Naive B cell (primary cell): ENCODE measurements at places on chromosomes 2 and 18. TPM values are rescaled to one million over a fixed set of nuclear protein-coding genes. Genes with fewer than 3 reads are reported as not detected.

DNA sequence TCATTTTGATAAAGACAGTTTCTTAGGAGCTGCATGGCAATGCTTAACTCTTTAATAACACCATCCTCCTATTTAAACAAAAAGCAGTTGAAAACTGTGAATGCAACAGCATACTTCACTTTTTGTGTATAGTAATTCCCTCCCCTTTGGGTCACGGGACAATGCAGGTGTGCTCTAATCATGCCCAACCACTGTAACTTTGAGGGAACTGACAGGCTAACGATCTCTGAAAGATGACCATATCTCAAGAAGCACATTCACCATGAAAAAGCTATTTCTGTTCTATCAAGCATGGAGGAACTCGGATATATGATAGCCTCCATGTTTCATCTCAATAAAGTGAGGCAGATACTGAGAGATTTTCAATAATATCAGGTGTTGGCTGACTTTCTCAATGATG is 81.1 kb upstream of the CD226 start:
- H3K36me3 ChIP-seq, result peaks cover 40% of the 10 kb centered on the region
- no peak overlapping the region for H3K27ac ChIP-seq
- DNase-seq, result no peak
- no peak overlapping the region for H3K4me3 ChIP-seq
- no peaks in the 10 kb centered on the region for H3K27me3 ChIP-seq

The FOXD4L1 gene
- polyA plus RNA-seq, result not detected

- no peak overlapping the region for H3K4me3 ChIP-seq
- H3K27me3 ChIP-seq, result no peaks in the 10 kb centered on the region
- no peak for DNase-seq
- H3K27ac ChIP-seq, result no peak overlapping the region
Observed at GRCh38 chr2:61091485-61091884, 25.8 kb downstream of the SANBR start.

- peaks cover 12% of the 10 kb centered on the region for H3K36me3 ChIP-seq
- H3K27me3 ChIP-seq, result no peaks in the 10 kb centered on the region
- no peaks in the 10 kb centered on the region for H3K4me1 ChIP-seq
- no peak overlapping the region for H3K4me3 ChIP-seq
- DNase-seq, result no peak
Observed at GRCh38 chr18:23528580-23529472, 25.5 kb downstream of the RMC1 start.

DNA sequence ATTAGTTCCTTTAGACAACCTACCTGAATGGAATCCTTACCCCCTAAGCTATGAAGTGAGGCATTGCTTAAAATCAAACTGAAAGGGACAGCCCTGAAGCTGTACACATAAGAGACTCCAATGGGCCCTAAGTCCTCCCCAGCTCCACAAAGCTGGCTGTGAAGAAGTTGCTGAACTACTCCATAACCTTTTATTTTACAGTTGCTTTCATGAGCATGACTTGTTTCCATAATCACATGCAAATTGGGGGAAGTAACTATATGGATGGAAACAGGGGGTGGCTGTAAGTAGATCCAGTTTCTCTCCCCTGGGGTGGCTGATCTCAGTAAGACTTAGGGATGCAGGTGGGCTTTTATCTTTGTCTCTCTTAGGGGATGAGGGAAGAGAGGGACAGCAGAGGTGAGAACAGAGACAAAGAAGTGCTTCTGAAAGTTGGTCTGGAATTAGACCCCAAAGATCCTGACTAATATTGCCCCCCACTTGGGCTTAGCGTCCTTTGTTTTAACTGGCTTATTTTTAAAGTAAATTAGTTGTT is 5.5 kb downstream of the FZD5 start:
- no peaks in the 10 kb centered on the region for H3K36me3 ChIP-seq
- H3K27ac ChIP-seq, result no peak overlapping the region
- no peak for DNase-seq
- peaks cover 14% of the 10 kb centered on the region for H3K27me3 ChIP-seq

DNA sequence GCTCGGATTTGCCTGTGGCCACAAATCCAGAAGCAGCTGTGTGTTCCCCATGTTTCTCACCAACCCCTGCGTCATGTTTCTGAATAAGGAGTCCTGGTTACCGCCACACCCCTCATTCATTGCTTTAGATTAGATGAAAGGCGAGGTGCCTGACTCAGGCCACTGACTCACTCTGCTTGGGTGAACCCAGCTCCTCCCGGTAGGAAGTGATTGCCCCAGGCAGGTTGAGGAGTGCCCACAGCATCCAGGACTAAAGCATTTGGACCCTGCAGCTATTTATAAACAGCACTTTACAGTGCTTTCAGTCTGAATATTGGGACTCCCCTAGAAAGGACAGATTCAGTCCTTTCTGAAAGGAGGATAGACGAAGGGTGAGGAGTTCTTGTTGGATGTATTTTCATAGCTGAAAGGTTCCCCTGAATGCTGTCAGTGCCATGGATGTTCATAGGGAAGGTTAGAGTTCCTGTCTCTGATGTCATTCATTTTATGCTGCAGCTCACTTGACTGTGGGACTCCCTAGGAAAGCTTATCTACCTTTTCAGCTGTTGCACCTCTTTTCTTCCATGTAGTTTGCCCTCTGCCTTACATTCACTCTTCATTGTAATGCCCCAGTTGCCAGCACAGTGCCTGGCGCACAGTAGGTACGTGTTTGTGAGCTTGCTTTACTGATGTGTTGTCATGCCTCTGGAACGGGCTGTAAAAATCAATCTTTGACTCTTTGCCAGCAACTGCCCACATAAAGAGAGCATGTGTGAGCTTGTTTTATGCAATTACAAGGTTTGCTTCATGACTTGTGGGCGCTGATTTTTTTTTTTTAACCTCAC is 14.9 kb downstream of the ITGA6 start:
- no peak overlapping the region for H3K27ac ChIP-seq
- no peak overlapping the region for H3K4me3 ChIP-seq
- H3K36me3 ChIP-seq, result no peaks in the 10 kb centered on the region
- H3K4me1 ChIP-seq, result no peaks in the 10 kb centered on the region
